ENCODE measurements at places on chromosomes 16 and 17.

DNA sequence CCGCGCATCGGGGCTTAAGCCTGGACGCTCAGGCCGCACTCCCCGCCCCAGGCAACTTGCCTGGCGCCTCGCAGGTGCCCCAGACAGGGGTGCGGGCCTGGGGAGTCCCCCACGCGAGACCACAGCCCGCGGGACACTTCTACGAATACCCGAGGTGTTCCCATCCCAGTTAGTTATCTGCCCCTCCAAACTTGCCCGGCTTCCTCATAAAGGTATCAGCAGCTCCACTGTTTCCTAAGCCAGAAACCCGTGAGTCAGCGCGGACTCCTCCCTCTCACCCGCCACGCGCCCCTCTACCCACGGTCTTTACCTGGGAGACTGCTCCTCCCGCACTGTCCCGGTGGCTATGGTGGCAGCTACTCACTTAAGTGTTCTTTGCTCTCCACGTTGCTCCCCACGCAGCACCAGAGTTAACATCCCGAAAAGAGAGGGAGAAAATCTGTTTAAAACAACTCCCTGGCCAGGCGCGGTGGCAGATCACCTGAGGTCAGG, 1.0 kb upstream of the CREBBP start:
- no peak for DNase-seq

DNA sequence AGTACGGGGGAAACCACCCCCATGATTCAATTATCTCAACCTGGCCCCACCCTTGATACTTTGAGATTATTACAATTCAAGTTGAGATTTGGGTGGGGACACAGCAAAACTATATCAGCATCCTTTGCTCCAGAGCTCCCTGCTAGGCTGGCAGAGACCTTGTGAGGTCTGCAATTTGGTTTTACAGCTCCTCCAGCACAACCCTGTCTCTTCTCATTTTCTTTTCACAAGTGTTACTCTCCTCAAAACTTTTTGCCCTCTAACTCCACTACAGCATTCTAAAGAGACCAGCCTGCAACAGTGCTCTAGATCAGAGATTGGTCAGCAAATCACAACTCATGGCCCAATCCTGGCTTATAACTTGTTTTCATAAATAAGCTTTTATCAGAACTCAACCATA, 114.0 kb downstream of the USP31 start:
- no peak for DNase-seq

- no peak for DNase-seq
These were observed 213.3 kb upstream of the AXIN2 start for GRCh38 chr17:65774787-65775186.

- no peak for DNase-seq
These were observed 17.9 kb upstream of the SNTB2 start for GRCh38 chr16:69169051-69169450.

DNA sequence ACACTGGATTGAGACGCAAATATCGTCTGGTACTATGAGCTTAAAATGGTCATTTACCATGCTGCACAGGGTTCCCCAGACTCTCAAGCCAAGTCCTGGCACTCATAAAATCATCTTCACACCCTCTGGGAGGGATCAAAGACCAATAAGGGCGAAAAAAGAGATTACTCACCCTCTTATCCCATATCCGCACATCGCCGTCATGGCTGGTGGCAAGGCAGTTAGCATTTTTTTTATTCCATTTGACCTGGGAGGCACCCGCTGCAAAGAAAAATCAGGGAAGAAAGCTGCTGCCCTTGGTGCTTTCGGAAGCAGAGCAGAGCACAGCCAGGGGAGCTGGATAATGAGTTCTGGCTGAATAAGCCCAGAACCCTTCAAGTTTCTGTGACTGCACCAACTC, 42.4 kb downstream of the WDR59 start:
- no peak for DNase-seq

- DNase-seq = no peak
These were observed 8.4 kb upstream of the PPP1R1B start for GRCh38 chr17:39618246-39618913.

DNA sequence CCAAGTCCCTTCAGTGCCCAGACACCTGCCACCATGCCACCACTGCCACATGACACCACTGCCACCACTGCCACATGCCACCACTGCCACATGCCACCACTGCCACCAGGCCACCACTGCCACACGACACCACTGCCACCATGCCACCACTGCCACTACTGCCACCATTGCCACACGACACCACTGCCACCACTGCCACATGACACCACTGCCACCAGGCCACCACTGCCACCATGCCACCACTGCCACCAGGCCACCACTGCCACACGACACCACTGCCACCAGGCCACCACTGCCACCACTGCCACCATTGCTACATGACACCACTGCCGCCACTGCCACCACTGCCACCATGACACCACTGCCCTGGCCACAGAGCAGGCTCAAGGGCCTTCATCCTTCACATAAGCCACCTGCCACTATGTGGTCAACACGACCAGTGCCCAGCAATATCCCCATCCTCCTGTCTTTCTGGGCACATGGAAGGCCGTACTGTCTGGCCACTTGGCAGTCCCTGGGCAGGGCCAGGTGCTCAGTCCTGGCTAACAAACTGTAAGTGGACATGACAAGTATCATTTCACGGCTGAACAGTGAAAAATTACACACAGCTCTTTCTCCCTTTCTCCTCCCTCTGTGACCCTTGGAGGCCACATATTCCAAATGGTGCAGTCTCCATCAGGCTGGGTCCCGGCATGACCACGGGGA, 33.1 kb downstream of the ABR start:
- no peak for DNase-seq

GRCh38 chr17:49360796-49361128, 1.3 kb downstream of the ZNF652 start:
- no peak for DNase-seq

GRCh38 chr17:60630352-60630751, 30.4 kb downstream of the PPM1D start:
- DNase-seq = no peak

GRCh38 chr16:54049591-54050458, 236.8 kb downstream of the IRX3 start:
- no peak for DNase-seq

DNA sequence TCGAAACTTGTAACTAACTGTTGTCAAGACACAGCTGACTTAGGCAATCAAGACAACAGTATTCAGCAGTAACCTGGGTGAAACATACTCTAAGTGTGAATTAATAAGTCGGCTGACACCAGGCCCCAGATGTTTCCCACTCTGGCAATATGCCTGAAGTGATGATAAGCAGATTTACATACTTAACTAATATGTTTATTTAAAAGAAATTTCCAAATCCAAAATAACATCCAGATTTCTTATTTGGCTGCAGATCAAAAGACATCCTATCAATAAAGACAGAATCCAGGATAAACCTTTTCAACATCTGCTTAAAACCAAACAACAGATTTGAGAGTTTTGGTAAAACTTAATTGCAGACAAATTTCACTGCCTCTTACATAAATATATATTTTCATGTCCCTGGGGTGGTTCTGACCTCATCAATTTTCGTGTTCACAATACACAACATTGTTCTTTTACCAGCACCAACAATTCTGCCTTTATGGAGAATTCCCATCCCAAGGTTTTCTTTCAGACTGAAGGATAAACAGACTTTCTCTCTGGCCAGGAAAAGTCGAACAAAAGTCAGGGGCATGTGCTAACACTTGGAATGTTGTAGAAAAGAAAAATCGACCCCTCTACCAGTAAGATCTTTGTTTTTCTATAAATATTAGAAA, 45.1 kb upstream of the TOX3 start:
- no peak for DNase-seq

- DNase-seq = no peak
These were observed 7.6 kb downstream of the XPO6 start for GRCh38 chr16:28204204-28204603.

- no peak for DNase-seq
These were observed at the start of gene LASP1NB for GRCh38 chr17:38925263-38925995. LASP1NB (plus strand) TSS chr17:38925614.

DNA sequence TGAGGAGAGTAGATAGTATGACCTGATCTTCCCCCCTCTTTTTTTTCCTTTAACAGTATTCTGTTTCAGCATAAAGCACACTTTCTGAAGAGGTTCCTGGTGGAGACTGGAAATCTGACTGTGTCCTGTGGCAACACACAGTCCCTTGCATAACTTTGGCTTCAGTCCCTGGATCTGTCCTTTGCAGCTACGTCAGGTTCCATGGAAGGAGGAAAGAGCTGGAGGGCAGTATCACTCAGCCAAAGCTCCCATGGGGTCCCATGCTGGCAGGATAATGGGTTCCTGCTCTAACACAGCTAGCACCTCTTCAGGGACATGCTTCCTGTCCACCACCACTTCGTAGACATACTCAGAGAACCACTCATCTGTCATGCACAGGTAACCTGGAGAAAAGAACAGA, 13.3 kb upstream of the SLC6A4 start:
- no peak for DNase-seq

DNA sequence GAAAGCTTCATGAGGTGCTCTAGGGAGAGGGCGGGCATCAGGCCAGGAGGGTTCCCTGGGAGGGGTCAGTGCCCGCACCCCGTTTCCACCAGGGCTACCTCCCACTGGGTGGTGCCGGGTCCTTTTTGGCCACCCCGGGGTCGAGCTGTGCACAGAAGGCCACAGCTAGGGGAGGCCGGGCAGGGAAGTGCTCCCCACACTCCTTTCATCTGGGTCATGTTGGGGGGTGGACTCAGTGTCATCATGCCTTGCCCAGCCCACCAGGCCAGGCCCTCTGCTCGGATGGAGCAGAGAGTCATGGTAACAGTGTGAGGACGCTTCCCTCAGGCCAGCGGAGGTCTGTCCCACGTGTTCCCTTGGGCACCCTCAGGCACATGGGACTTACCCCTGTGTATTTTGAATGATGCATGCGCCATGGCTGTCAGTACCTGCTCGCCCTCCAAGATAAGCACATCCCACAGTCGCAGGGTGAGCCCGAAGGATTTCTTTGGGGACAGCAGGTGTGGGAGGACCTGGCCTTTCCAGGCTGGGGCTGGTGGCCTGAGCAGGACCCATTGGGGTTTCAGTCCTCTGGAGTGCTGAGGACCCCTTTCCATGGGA, 46.4 kb downstream of the TNFRSF13B start:
- DNase-seq = no peak

GRCh38 chr16:8670014-8670560, 4.3 kb upstream of the ABAT start:
- no peak for DNase-seq

DNA sequence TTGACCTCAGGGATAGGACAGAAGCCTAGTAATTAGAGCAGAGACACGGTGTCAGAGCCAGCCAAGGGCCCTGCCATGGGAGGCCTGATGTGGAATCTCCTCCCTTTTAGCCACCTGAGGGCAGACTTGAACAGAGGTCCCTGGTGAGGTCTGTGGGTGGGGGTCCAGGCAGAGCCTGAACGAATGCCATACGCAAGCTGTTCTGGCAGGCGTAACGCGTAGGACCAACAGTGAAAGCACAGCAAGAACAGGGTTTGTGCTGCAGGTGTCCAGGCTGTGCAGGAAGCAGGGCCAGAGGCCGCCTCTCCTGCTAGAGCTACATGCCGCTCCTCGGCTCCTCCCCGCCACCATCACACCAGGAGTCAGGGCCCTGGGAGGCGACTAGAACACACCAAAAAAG, 81.9 kb upstream of the TBX2 start:
- no peak for DNase-seq

Measured in stimulated activated CD4-positive, alpha-beta T cell treated with anti-CD3 and anti-CD28 coated beads, Interleukin-15, amount 100 ng/mL, for 1 hour (primary cell).